ENCODE measurements at places on chromosomes 7 and 10.

- no peak for DNase-seq
Observed at GRCh38 chr7:128057909-128058308, 26.7 kb upstream of the LRRC4 start.

GRCh38 chr10:77541944-77542343 lies 95.7 kb downstream of the KCNMA1 start:
- no peak for DNase-seq

- no peak for DNase-seq
Observed at GRCh38 chr10:62083412-62084267, 182.1 kb downstream of the ARID5B start.

DNA sequence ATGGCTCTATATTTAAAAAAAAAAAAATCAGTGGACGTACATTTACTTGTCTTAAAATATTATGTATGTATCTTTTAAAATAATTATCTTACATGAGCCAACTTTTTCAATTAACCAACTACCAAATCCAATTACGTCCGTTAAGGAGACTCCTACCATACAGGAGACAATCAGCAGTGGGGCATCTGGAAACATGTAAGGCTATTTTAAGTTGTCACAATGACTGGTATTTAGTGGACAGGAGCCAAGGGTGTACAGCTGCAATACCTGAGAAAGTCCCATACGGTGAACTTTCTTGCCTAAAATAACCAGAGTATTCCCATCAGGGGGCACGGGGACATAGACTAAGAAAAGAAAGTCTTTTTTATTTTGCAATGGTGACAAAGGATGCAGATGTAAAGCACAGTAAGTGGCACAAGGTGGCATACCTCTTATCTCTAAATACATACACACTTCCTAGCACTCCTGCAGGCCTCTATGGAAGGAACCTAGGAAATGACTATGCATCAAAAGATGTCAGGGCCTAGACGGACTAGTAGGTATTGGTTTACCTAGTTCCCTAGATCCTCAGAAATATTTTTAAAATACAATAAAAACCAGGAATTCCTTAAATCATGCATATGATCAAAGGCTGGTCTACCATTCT lies 16.0 kb upstream of the TLL2 start:
- no peak for DNase-seq

DNA sequence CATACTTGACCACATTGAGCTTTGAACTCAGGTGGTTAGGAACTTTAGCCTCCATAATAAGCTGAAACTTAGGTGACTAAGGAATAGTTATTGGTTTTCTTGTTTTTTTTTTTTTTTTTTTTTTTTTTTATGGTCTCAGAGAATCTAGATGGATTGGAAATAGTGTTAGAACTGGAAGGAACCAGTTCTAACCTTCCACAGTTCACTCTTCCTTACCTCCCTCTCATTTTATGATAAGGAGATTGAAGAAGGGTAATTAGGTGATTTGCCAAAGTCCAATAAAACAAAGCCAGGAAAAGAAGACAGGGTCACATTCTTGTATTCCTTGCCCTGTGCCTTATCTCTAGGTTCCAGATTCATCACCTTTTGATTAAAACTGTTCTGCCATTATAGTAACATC lies 71.7 kb upstream of the STRIP2 start:
- DNase-seq: no peak

- no peak for DNase-seq
Observed at GRCh38 chr10:77526868-77527617, 110.6 kb downstream of the KCNMA1 start.

GRCh38 chr7:12722636-12723605 lies 35.5 kb downstream of the ARL4A start:
- DNase-seq: no peak

- DNase-seq: no peak
Observed at GRCh38 chr10:4343091-4343490, 482.9 kb upstream of the AKR1E2 start.

DNA sequence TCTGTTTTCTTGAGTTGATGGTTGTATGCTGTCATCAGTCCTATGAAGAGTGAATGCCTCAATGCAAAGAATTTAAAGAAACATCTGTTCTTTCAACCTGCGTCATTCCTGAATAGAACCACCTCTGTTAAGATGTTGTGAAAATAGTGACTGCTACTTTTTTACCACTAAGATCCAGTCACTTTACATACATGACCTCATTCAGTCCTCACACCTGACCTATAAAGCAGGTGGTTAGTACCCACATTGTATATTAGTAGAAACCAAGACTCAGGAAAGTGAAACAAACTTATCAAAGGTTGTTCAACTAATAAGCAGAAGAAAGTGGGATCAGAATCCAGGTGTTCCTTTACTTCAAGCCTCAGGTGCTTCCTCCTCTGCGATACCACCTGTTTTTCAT lies 64.8 kb downstream of the ITGB8 start:
- DNase-seq: no peak

DNA sequence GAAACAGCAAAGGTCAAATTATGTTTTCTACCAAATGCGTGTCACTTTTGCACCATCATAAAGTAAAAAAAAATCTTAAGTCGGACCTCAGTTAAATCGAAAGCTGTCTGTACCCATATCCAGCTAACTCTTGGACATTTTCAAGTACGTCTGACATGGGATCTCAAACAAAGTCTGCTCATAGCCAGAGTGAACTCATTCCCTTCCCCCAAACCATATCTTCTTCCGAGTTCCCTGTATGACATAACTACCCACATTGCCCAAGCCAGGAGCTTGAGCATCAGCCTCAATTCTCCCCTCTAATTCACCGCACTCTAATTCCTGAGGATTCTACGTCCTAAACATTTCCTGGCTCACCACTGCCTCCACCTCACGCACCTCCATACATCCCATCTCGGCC lies 44.8 kb upstream of the TARP start:
- DNase-seq: no peak

DNA sequence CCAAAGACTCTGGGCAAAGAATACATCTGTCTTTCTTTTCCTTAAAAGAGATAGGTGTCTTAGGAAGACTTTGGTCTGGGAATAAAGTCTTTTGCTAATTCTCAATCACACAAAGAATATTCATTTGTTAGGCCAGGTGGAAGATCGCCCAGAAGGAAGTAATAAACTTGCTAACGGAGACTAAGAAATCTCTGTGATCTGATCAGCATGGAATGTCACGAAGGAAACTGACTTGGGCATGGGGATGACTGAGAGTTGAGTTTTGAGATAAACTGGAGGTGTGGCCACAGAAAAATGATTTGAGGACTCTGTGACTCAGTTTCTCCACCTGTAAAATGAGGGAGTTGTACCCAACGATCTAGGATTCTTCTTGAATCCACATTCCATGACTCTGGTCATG lies 161.1 kb upstream of the SVIL start:
- no peak for DNase-seq

GRCh38 chr7:95700917-95701316 lies 71.4 kb upstream of the DYNC1I1 start:
- no peak for DNase-seq

DNA sequence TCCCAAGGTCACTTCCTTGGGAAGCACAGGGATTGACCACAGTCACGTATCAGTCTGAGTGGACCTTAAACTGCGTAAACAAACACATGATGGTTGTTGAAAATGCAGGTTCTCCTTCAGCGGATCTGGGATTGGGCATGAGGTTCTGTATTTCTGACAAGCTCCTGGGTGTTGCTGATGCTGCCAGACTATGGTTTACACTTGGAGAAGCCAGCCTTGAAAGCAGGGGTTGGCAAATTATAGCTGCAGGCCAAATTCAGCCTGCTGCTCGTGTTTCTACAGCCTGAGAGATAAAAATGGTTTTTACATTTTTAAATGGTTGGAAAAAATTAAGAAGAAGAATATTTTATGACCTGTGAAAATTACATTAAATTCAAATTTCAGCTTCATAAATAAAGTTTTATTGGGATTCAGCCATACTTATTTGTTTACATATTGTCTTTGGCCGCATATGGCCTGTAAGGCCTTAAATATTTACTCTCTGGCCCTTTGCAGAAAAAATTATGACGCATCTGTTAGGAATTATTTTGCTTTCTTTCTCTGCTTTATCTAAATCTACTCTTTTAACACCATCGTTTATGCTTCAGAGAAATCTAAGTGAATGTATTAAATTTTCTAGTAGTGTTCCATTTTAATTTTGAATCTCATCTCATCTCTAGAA lies 109.6 kb downstream of the SH2D4B start:
- DNase-seq: no peak

GRCh38 chr10:49297818-49298670 lies 926 bp upstream of the C10orf71 start:
- no peak for DNase-seq

DNA sequence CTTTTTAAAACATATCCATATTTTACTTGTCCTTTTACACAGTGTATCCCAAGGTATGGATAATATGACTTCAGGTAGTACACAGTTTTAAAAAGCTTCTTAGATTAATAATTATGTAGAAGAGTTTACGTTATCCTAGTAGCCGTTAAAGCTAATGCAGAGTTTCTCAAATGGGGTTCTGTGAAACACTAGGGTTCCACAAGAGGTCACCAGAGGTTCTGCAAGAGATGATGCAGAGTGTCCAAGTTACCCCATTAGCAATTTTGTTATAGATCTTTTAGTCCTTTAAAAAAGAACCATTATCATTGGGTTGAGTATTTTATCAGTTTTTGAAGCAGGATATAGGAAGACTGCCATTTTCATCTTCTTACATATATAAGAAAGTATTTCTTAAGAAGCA lies 298.9 kb upstream of the HPS1 start:
- no peak for DNase-seq

DNA sequence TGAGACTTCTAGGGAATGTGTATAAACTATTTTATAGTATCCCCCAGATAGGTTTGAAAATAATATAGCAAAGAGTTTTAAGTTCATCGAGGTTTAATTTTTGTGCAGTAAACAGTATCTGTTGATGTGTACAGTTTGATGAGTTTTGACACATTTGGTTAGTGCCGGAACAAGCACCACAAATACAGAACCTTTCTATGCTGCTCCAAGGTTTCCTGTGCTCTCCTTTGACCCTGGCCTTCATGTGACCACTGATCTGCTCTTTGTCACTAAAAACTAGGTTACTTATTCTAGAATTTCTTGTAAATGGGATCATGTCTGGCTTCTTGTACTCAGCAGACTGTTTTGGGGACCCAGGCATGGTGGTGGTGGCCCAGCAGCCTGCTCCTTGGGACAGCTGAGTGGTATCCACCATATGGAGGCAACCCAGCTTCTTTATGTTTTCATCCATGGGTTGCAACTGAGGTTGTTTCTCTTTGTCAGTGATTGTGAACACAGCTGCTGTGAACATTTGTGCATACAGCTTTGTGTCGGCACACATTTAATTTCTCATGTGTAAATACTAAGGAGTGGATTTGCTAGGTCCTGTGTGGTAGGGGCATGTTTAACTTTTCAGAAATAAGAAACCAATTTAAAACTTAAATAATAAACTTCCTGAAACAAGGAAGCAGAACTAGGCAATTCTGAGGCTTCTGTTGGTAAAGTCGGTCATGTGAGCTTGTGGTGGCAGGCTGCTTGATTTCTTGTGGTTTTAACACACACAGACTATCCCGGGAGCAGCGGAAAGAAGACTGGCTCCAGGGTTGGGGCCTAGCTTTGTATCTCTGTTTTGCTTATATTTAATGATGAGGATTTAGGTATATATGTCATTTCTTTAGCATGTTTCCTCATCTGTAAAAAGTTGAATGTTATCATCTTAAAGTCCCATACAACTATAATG lies 219.4 kb downstream of the ABCA13 start:
- DNase-seq: no peak

GRCh38 chr7:101963693-101964092 lies 146.3 kb downstream of the CUX1 start:
- DNase-seq: no peak

DNA sequence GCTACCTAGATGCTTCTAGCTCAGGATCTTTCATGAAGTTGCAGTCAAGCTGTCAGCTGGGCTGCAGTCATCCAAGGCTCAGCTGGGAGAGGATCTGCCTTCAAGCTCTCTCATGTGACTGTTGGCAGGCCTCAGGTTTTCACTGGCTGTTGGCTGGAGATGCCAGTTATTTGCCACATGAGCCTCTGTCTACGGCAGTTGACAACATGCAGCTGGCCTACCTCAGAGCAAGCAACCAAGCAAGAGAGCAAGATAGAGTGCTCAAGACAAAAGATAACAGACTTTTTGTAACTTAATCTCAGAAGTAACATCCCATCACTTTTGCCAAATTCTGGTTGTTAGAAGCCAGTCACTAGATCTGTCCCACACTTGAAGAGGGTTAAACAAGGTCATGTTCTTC lies 125.8 kb downstream of the TPST1 start:
- no peak for DNase-seq

DNA sequence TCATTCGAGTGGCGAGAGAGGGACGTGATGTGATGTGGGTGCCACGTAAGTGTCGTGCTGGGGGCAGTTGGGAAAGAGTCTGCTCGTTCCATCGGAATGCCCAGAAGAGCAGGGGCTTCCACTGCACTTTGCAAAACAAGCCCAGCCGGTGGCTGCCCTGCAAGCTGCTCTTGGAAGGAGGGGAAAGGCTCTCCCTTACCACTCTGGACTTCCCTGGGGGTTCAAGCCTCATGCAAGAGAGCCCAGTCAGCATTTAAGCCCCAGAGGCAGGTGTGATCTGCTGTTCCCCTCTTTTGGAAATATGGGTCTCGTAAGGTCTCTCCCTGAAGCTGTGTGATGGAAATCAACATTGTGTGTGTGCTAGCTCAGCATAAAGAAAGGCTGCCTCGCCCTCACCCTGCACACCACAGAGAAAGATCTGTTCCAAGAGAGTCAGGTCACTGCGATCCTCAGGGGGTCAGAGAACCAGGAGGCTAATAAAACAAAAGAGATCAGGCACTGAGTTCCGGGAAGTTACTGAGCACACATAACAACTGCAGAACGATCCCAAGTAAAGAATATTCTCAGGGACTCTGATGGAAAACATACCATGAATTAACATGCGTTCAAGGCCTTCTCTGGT lies 212.5 kb downstream of the ADAM12 start:
- DNase-seq: no peak
